ENCODE measurements at places on chromosomes 2 and 18.

DNA sequence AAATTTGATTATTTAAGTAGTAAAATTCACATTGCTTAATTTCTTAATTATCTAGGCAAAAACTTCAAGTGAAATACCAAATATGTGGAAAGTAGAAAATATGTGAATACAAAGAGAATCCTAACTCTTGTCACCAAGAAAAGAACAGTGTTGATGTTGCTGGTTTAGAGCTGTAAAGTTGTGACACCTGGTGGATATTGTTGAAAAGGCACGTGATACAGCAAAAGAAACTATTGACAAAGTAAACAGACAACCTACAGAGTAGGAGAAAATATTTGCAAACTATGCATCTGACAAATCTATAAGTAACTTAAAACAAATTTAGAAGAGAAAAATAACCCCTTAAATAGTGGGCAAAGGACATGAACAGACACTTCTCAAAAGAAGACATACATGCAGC is 25.6 kb upstream of the ZC3H15 start:
- peak; percentile 22 for DNase-seq

- DNase-seq: peak; percentile 7
Observed at GRCh38 chr2:195622966-195623365, 34.1 kb upstream of the SLC39A10 start.

- DNase-seq: no peak
Observed at GRCh38 chr2:186044761-186045160, 306.2 kb downstream of the FSIP2 start.

DNA sequence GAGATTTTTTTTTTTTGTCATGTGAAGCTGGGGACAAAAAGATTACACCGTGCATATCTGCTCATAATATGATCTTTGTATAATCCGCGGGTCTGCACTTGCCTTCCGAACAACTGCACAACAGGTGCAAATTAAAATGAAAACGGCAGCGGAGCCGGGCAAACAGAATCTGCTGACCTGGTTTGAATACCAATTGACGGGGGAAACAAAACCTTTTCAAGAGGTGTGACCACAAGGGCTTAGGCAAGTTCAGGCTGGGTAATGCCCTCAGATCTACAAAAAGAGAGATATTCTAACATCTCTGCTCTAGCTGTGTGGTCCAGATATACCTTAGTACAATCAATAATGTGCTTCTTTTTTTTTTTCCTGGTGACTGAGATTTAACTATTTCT is 88.5 kb downstream of the ZEB2 start:
- no peak for DNase-seq

- no peak for DNase-seq
Observed at GRCh38 chr2:48247206-48247605, 282.7 kb upstream of the STON1 start.

- DNase-seq: no peak
Observed at GRCh38 chr2:62854600-62855514, 149.3 kb downstream of the EHBP1 start.

DNA sequence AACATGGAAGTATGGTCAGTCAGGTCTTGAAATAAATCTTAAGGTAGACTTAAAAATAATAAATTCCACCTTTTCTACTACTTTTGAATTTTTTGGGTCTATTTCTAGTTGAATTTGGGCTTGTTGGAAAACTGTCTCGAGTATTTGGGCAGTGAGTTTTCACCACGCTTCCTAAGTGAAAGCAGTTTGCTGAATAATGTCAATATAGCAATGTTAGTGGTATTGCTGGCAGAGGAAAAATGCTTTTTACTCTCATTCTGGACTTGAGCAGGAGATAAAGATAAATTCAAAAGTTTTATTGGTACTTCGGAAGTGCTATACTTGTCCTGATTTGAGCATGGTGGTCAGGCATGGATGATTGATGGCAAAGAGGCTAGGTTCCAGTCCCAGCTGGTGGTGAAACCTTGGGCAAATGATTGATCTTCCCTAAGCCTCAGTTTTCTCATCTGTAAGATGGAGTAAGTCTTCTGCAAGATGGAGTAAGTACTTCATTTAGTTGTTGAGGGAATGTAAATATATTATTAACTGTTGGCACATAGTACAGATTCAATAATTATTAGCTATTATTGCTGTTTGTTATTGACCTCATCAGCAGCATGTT is 503.5 kb upstream of the ZEB2 start:
- no peak for DNase-seq

DNA sequence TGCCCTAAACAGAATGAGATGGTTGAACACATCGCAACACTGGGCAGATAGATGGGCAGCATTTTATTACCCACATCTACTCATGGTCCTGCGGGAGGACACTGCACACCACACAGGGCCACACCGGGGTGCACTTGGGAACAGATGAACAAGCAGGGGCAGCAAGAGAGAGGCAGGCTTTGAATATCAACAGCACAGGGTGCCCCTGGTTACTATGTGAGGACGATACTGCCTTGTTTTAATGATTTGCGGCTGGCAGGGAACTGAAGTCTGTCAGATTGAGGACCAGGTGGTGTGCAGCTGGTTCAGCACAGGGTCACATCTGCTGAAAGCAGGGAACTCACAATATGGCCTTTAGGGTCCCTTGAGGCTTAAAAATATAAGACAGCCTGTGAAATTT is 195.7 kb downstream of the PIEZO2 start:
- no peak for DNase-seq

DNA sequence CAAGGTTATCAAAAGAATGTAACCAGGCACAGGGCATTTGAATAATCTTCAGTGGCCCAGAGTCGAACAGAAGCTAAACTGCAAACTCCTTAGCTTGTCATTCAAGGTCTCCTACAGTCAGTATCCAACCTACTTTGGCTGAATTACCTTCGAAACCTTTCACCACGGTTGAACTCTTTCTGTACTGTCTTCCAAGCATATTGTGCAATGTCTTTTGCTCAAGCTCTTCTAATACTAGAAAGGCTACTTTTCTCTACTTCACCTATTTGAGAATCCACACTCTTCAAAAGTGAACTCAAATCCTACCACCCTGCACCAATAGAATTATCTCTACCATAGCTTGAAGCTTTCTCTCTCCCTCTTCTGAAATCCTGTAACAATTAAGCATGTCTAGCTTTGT is 142.9 kb downstream of the NR4A2 start:
- DNase-seq: no peak
